NCI-H2171 treated with DMSO at 0.1 percent for 48 hours (cell line): ENCODE measurements at places on chromosomes 12 and 14.

- DNase-seq, result peak; percentile 87
Observed at GRCh38 chr12:118980407-118981014, 830 bp upstream of the SRRM4 start.

DNA sequence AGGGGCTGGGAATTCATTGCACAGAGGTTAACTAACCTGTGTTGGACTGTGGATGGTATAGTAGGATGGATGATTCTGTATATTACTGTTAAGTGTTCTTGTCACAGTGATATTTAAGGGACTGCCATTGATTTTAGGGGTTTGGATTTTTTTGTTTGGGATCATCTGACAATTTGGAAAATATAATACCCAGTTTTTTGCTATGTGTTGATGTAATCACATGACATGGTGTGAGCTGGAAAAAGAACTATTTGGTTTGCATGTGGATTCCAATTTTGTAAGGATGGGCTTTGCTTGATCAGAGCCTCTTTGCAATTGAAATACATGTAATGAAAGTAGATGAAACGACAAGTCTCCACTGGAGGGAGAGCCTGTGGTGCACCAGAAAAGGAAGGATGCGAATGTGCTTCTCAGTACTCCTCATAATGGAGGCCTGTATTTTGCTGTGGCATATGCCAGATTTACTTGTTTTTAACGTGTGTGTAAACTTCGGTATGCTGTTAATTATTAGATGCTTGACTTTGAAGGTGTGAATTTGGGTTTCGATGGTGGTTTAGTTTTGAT is 2.7 kb downstream of the DYRK2 start:
- DNase-seq, result peak; percentile 29

- DNase-seq, result no peak
Observed at GRCh38 chr12:128276471-128276870, 9.5 kb downstream of the TMEM132C start.

DNA sequence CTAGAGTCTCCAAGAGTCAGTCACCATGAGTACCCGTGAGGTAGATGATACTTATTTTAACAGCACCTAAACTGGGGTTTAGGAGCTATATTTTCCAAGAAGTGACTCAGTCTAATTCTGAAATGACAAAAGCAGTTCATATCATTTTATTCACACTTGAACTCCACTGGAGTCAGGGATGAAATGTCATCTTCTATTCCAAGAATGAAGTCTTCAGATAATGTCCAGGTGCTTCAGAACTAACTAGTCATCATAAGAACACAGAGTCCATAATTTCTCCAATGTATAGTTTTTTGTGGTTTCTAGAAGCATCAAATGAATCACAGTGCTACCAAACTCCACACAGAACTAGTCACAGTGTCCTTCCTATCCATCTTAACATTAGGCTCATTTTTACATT is 13.3 kb downstream of the DNM1L start:
- no peak for DNase-seq

DNA sequence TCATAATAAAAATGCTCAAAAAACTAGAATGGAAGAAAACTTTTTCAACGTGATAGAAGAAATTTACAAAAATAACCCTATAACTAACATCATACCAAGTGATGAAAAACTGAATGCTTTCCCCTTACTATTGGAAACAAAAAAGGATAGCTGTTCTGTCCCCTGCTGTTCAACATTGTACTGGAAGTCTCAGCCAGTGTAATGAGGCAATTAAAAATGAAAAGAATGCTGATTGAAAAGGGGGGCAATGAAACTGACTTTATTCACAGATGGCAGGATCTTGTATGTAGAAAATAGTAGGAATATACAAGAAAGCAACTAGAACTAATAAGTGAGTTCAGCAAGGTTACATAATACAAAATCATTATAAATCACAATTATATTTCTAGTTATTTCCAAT is 337.9 kb upstream of the KITLG start:
- no peak for DNase-seq

DNA sequence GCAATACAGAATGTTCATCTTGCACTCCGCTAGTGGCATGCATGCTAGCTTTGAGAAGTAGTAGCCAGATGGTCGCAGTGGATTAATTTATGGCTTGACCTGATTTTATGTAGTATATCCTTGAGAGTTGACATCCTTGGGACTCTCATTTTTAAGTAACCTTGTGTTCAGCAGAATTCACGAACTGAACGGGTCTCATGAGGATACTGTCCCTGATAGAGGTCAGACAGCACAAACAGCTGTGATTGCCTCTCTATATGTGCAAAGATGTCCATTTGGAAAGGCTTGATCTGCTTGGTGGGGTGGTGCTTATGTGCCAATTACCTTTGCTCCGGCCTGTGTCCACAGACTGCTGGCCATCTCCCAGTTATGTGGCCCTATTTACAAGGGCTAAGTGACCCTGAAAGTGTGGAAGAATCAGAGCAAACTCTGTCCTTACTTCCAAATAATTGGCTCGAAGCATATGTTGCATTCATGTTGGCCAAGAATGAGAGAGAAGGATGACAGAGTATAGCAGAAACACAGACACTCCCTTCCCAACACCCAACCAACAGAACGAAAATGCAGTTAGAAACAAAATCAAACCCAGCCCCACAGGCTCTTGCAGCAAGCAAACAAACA is 167.1 kb downstream of the CRADD start:
- DNase-seq, result no peak

GRCh38 chr14:58887931-58888330 is 250.2 kb downstream of the DACT1 start:
- DNase-seq, result no peak

DNA sequence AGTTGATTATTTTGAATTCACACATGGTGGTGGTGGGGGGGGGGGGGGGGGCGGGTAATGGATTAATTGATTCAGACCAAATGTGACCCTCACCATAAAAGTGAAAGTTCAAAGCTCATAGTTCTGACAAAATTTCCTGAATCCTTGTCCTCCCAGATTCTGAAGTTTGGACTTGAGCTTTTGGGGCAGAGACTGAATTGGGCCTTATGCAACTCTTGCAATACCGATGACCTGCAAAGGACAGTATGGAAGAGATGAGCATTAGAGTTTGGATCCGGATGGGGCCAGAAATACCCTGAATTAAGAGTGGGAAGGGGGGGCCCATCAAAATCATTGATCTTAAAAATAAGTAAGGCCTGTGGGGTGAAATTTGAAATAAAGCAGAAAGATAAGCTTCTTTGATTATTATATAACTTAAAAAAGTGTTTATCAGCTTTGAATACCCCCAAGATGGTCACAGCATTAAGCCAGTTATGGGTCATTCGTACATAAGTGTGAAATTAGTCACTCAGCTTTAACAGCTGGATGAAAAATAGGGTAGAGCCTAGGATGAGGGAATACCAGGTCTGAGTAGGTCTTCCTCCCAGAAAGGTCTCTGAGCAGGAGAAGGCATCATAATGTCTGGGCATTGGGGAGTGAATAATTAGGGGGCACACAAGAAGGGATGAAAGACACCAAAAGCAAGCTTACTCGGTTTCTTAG is 2.1 kb upstream of the PYGL start:
- DNase-seq, result no peak

- no peak for DNase-seq
Observed at GRCh38 chr14:52755607-52756316, 25.8 kb downstream of the STYX start.

- DNase-seq, result peak; percentile 40
Observed at GRCh38 chr14:64561631-64562030, 11.9 kb downstream of the PPP1R36 start.

DNA sequence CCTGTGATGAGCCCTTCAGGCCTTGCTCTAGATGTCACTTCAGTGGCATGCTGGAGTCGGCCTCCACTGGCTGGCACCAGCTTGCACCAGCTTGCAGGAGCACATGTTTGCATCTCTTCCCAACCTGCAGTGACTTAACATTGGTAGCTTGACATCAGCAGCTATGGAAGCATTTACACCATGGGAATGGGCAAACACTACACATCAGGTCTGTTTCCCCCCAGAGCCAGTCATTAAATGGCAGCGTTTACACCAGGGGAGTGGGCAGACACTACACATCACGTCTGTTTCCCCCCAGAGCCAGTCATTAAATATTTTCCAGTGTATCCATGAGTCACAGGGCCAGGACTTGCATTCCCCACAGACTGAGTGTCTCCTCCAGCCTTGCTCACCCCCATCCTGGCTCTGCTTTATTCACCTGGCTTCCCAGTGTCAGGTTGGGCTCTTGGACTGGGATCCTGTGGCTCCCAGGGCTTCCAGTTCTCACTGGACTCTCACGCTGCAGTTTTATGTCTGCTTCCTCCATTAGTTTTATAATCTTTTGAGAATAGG is 51.6 kb upstream of the VRK1 start:
- no peak for DNase-seq

DNA sequence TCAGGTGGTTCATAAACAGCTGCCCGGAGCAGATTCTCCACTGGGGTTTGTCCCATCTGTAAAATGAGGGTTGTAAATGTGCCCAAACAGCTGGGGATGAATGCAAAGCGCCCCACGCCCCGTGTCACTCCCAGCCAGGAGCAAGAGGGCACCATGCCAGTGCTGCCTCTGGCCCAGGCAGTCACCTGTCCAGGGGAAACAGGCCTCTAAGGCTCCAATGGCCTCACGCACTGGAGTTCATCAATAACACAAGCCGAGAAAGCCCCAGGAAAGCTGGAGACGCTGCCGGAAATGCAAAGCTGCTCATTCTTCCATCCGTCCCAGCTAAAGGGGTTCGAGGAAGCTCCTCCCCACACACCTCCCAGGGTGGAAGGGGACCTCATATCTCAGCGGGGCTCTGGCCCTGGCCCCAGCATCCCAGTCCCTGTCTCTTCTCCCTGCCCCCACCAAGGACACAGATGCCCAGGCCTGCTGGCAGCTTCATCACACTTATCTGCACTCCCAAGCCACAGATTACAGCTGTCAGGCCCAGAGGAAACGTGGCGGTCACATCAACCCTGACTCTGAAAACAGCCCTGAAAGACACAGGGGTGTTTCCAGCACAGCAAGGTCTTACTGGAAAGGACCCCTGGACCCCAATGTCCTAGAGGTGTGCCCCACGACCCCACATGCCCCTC is 21.5 kb downstream of the SCARB1 start:
- no peak for DNase-seq

- DNase-seq, result no peak
Observed at GRCh38 chr12:25787701-25788100, 170.8 kb upstream of the RASSF8 start.

- no peak for DNase-seq
Observed at GRCh38 chr14:76829013-76829365, 2.8 kb downstream of the LRRC74A start.

DNA sequence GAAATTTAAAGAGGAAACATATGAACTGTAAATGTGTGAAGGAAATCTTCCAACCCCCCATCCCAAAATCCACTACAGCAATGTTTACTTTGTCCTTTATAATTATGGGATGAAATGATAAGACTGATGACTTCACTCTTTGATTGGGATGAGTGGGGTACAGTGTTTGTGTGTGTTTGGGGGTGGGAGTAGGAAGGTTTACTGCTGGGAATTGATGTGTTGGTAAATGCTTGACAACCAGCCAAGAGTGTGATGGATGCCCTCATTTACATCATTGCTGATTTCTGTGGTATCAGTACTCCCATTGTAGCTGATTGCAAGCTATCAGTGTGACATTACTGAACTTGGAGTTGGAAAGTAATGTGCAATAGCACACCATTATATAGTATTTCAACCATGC is 90.9 kb downstream of the KCNMB4 start:
- no peak for DNase-seq

- DNase-seq, result no peak
Observed at GRCh38 chr12:89779090-89779489, 70.5 kb upstream of the ATP2B1 start.

GRCh38 chr14:34536951-34537676 is 2.4 kb downstream of the EAPP start:
- DNase-seq, result no peak

- no peak for DNase-seq
Observed at GRCh38 chr12:79546466-79547043, 144.2 kb downstream of the PAWR start.

GRCh38 chr14:87896393-87897380 is 96.3 kb downstream of the GALC start:
- DNase-seq, result peak; percentile 85

- no peak for DNase-seq
Observed at GRCh38 chr12:28631831-28632230, 441.6 kb downstream of the CCDC91 start.

DNA sequence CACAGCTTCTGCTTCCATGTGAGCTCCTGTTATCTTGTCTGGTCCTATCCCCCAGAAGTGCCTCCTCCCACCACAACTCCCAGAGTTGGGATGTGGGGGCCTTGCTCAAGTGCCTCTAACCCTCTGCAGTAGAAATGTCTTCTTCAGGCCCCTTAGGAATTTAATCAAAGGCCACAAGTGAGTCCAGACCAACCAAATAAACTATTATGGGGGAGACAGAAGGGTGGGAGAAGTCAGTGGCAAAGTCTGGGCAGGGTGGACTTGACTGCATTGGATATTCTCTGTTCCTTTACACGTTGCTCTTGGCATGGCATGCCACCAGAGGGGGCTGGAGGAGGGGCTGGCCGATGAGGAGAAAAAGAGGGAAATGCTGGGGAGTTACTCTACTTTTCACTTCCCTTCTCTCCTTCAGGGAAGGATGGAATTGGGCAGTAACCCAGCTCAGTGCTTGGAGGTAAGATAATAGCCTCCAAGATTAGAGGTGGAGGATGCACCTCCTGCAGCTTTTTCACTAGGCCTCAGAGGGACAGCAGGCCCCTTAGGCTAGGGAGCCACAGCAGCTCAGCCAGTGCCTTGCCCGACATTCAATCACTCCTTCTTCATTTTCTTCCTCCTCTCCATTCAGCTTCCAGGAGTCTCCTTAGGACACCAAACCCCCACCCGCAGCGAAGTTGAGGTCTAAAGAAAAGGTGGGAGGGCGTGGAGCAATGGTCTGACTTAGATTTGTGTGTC is 1.2 kb upstream of the AP1G2 start:
- DNase-seq, result peak; percentile 61

GRCh38 chr14:53841109-53842099 is 115.2 kb downstream of the BMP4 start:
- no peak for DNase-seq

DNA sequence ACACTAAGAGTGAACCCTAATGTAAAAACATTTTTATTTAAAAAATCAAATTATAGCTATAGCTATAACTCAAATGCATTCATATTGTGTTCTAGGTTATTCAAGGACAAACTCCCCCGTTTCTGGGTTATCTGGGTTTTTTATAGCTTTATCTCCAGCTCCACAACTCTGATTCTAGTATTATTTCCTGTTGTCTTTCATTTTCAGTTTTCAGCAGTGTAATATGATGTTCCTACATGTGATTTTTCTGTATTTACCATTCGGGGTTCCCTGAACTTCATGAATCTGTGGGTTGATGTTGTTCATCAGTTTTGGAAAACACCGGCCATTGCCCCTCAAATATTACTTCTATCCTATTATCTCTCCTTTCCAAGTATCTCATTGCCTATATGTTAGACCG is 221.9 kb upstream of the FOXN3 start:
- DNase-seq, result no peak

DNA sequence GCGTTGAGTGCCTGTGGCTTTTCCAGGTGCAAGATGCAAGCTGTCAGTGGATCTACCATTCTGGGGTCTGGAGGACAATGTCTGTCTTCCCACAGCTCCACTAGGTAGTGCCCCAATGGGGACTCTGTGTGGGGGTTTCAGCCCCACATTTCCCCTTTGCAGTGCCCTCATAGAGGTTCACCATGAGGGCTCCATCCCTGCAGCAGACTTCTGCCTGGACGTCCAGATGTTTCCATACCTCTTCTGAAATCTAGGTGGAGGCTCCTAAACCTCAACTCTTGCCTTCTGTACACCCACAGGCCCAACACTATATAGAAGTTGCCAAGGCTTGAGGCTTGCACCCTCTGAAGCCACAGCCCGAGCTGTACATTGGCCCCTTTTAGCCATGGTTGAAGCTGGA is 52.9 kb downstream of the PRKCH start:
- DNase-seq, result no peak

- DNase-seq, result peak; percentile 59
Observed at GRCh38 chr12:219891-220352, 6.0 kb upstream of the SLC6A12 start.
